Pericardium fibroblast (primary cell): ENCODE measurements at places on chromosomes 2 and 18. TPM values are rescaled to one million over a fixed set of nuclear protein-coding genes. Genes with fewer than 3 reads are reported as not detected.

The RGPD4 gene
- total RNA-seq, result not detected in 2 replicates

The ADD2 gene
- total RNA-seq, result 0.12 and 1.2 TPM in 2 replicates

The FOXD4L1 gene
- not detected in 2 replicates for total RNA-seq

The ABCB11 gene
- 1.2 TPM in 1 of 2 replicates, not detected in the other for total RNA-seq

The SCN2A gene
- total RNA-seq, result under 0.01 and 0.77 TPM in 2 replicates

The MARCHF4 gene
- 0.94 and 7.8 TPM in 2 replicates for total RNA-seq

The PRSS56 gene
- not detected in 2 replicates for total RNA-seq
